ENCODE measurements at places on chromosomes 6 and 20.

DNA sequence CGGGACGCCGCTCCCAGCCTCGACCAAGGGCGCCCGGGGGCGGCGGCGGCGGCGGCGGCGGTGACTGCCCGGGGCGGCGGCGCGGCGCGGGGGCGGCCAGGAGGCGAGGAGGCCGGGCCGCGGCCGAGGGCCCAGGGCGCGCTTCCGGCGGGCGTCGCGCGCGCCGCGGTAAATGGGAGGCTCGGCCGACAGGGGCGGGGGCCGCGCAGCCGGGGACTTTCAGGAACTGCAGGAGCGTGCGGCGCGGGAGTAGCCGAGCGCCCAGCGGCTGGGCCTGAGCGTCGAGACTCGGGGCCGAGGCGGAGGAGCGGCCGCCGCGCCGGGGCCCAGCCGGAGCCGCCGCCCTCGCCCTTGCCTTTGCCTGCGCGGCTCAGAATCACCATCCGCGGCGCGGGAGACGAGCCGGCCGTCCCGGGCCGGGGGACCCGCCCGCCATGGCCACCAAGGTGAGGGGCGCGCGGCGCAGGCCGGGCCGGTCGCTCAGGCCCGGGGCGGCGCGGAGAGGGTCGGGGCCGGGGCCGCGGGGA lies at the start of gene SNX9:
Gene SNX9, plus strand, starts transcription at position 246 of the 527 bp plus-strand sequence. Its CDS starts 189 bp downstream, at position 435.
- no peak within 1 kb of the TSS for H3K4me3 ChIP-seq
- no peak within 1 kb of the TSS for H3K27ac ChIP-seq
- no peaks in the 10 kb centered on the region for H3K4me1 ChIP-seq
- H3K36me3 ChIP-seq, result no peaks in the 10 kb centered on the region
- no peaks in the 10 kb centered on the region for H3K27me3 ChIP-seq
- DNase-seq, result no peak

GRCh38 chr6:116066789-116067188 lies 6.1 kb upstream of the FRK start:
- H3K4me1 ChIP-seq, result no peaks in the 10 kb centered on the region
- no peak overlapping the region for H3K4me3 ChIP-seq
- H3K36me3 ChIP-seq, result no peaks in the 10 kb centered on the region
- no peak overlapping the region for H3K27ac ChIP-seq

DNA sequence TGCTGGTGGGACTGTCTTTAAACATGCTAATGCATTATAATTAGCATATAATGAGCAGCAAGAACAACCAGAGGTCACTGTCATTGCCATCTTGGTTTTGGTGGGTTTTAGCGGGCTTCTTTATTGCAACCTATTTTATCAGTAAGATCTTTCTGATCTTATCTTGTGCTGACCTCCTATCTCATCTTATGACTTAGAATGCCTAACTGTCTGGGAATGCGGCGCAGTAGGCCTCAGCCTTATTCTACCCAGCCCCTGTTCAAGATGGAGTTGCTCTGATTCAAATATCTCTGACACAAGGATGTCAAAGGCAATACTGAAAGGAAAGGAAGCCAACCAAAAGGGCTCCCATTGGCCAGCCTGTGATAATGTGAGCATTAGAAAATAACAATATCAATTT lies 29.8 kb upstream of the SEC63 start:
- no peaks in the 10 kb centered on the region for H3K27me3 ChIP-seq
- no peaks in the 10 kb centered on the region for H3K4me1 ChIP-seq
- no peak overlapping the region for H3K27ac ChIP-seq
- no peak overlapping the region for H3K4me3 ChIP-seq
- no peaks in the 10 kb centered on the region for H3K36me3 ChIP-seq
- DNase-seq, result no peak

- DNase-seq, result no peak
- H3K27me3 ChIP-seq, result no peaks in the 10 kb centered on the region
- H3K27ac ChIP-seq, result no peak overlapping the region
- no peak overlapping the region for H3K4me3 ChIP-seq
- H3K4me1 ChIP-seq, result 0 out of 2 replicates have a peak, but pooled peaks cover 7% of the 10 kb centered on the region
These were observed 24.1 kb downstream of the IL17A start for GRCh38 chr6:52210227-52210626.

GRCh38 chr6:38503032-38503773 lies 136.5 kb downstream of the BTBD9 start:
- H3K27ac ChIP-seq, result no peak overlapping the region
- DNase-seq, result peak; percentile 4
- H3K36me3 ChIP-seq, result no peaks in the 10 kb centered on the region
- peaks cover 4% of the 10 kb centered on the region for H3K4me1 ChIP-seq
- H3K4me3 ChIP-seq, result no peak overlapping the region

All from DND-41 (cell line).